ENCODE measurements at places on chromosomes 4 and X.

GRCh38 chrX:40267334-40268187 lies 169.8 kb upstream of the BCOR start:
- DNase-seq, result no peak

DNA sequence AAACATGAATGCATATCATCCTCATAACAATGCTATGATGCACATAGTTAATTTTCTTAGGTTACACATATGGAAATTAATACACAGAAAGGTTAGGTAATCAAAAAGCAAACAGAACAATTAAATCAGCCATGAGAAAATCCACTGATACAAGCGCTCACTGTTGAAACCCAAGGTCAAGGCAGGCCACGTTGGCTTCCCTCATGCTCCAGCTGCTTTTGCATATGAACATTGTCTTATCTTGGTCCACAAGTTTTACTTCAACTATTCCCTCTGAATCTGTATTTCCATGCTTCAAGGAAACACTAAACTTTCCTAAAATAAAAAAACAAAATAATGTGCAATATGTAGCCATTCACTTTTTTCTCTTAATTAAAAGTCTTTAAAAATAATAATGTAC lies 34.5 kb upstream of the PLA2G12A start:
- DNase-seq, result no peak

GRCh38 chr4:126172126-126172525 lies 857.4 kb downstream of the FAT4 start:
- no peak for DNase-seq

GRCh38 chr4:81221303-81222081 lies 6.5 kb upstream of the PRKG2 start:
- DNase-seq, result no peak

- no peak for DNase-seq
Observed at GRCh38 chrX:150536455-150537116, 31.8 kb upstream of the MTM1 start.

DNA sequence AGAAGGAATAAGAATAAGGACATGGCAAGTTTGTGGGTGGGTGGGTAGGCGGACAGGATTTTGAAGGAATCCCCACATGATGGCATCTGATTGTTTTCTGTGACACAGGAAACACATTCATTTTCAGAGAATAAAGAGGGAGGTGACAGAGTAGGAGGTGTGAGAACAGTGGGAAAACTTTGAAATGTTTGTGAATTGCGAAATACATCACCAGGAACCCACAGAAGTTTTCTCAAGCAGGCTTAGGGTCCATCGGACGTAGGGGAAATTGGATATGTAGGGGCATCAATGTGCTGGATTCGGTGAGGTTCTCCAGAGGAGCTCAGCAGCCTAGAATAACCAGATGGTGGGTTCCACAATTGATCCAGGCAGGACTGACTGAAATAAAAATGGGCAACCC lies 171.6 kb downstream of the GLRA2 start:
- DNase-seq, result no peak

DNA sequence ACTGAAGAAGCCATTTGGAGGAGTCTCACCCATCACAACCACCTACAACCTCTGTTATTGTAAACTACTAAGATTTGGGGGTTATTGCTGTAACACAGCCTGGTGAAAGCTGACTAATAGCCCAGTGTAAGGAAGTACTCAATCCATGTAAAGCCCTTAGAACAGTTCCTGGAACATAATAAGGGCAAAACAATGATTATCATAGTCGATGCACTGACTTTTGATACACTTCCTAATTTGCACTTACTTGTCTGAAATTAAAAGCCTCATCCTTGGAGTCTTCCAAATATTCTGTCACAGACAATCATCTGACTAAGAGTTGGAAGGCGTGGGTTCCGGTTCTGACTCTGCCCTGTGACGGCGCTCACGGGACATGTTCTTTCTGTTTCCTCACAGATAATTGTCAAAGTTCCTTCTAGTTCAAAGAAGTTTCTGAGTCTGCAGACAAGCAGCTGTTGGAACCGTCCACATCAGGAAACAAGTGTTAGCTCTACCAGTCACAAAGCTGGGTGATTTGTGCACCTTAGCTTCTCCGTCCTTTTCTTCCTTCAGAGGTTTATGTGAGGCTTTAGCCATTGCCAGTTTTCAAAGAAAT lies 33.4 kb upstream of the RASGEF1B start:
- no peak for DNase-seq

DNA sequence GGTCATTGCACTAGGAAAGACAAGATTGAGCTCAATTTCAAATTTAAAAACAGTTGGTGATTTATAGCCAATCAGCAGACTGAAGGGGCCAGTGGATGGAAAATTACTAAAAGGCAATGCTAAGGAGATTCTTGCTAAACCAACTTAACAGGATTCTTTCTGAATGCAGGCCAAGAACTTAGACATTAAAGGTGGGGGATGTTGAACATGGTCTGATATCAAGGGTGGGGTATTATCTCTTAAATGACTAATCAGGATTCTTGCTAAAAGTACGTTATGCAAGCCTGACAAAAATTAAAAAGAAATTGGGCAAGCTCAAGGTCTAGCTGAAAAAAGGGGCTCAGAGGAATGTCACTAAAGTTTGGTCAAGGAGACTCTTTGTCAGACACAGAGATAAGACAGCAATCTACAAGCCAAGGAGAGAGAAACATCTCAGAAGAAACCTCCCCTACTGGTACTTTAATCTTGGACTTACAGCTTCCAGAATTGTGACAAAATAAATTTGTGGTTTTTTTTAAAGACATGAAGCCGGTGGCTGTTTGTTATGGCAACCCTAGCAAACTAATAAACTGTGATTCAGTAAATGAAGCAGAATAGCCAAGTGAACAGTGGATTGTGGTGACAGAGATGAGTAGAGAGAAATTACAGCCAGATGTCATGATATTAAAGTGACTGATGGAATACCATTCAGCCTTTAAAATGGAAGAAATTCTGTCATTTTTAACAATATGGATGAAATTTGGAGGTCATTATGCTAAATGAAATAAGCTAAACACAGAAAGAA lies 120.3 kb upstream of the KLHL4 start:
- DNase-seq, result no peak

GRCh38 chrX:123108513-123109427 lies 75.3 kb upstream of the GRIA3 start:
- DNase-seq, result peak; percentile 16

DNA sequence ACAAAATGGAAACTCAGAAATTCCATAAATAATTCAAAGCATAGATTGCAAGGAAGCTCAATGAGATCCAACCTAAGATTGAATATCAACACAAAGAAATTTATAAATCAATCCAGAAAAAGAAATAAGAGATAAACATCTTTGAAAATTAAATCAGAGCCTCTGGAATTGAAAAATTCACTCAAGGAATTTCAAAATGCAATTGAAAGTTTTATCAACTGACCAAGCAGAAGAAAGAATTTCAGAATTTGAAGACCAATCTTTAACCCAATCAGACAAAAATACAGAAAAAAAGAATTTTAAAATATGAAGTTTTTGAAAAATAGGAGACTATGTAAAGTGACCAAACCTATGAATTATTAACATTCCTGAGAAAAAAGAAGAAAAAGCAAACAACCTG lies 134.1 kb downstream of the GASK1B start:
- DNase-seq, result no peak

GRCh38 chrX:115912372-115912897 lies 258.1 kb upstream of the AGTR2 start:
- no peak for DNase-seq

DNA sequence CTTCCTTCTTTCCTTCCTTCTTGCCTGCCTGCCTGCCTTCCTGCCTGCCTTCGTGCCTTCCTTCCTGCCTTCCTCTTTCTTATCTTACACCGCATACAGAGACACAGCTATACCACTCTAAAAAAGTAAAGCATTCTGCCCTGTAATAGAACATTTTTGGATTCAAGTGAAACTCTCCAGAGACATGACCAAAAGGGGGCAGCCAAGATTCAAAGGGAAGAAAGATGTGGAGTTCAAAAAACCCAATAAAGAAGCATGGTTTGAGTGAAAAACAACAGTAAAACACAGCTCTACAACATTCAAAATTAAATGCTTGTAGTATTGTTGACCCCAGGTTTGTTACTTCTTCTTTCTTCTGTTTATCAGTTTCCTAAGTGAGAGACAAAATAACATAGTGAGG lies 914.9 kb upstream of the PCDH7 start:
- DNase-seq, result no peak

All from GM04504 (cell line).